ENCODE measurements at places on chromosomes 16 and 17. TPM values are rescaled to one million over a fixed set of nuclear protein-coding genes. Genes with fewer than 3 reads are reported as not detected.

Gene RNF135
- 9.6 TPM for total RNA-seq

Gene HSF4
- total RNA-seq, result 33.2 TPM

Gene ZG16
- total RNA-seq, result not detected

Gene C16orf86
- 4.7 TPM for total RNA-seq

Gene EFNB3
- 10.0 TPM for total RNA-seq

Gene KRTAP4-9
- total RNA-seq, result not detected

Gene CCL23
- not detected for total RNA-seq

Gene STX1B
- total RNA-seq, result 9.1 TPM

Gene KRTAP4-6
- total RNA-seq, result not detected

Gene ZCCHC14
- total RNA-seq, result 45.5 TPM

Gene CHST5
- 1.6 TPM for total RNA-seq

Gene TOM1L2
- total RNA-seq, result 54.0 TPM

Gene ZBTB4
- total RNA-seq, result 35.8 TPM

Gene RNF112
- total RNA-seq, result 5.4 TPM

Gene PYY
- total RNA-seq, result not detected

Gene GCGR
- total RNA-seq, result 0.27 TPM

Gene C17orf75
- total RNA-seq, result 39.1 TPM

Gene HBQ1
- 4.1 TPM for total RNA-seq

Gene NQO1
- total RNA-seq, result 14.5 TPM

Gene HOXB9
- not detected for total RNA-seq

Gene RAC3
- 17.8 TPM for total RNA-seq

Gene HOXB6
- not detected for total RNA-seq

Gene ZNF469
- total RNA-seq, result 11.7 TPM

Gene NOXO1
- 0.55 TPM for total RNA-seq

Gene SLC43A2
- 21.1 TPM for total RNA-seq

Gene EPX
- total RNA-seq, result not detected

Gene OTOP2
- not detected for total RNA-seq

Gene SLC16A11
- total RNA-seq, result 0.44 TPM

Gene CTRB2
- total RNA-seq, result not detected
